ENCODE measurements at places on chromosomes 7 and 10.
A peak's percentile ranks its signal among the peaks of the same experiment; 100 is the strongest.

GRCh38 chr10:103750836-103751235 is 104.5 kb downstream of the SH3PXD2A start:
- no peak for DNase-seq

DNA sequence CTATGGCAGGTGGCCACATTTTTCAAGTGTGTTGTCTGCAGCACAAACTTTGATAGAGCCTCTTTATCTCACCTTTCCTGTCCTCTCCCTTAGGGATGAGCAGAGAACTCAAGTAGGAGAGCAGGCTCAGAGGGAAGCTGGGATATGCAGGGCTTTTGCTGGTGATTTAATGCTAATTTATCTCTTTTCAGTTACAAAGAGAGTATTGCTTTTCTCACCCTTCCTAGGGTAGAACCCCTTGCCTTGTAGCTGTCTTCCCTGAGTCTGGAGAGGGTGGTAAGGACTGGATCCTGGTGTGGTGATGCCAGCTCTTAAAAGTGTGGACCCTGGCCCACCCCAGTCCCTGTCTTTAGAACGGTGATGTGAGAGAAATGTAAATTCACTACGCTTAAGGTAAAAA is 1061.4 kb downstream of the TYW1 start:
- DNase-seq, result no peak

- DNase-seq, result no peak
Observed at GRCh38 chr10:72810976-72811375, 82.6 kb upstream of the OIT3 start.

- DNase-seq, result no peak
Observed at GRCh38 chr10:3654980-3655379, 130.0 kb downstream of the KLF6 start.

- peak; percentile 71 for DNase-seq
Observed at GRCh38 chr10:76303682-76304316, 872.4 kb downstream of the LRMDA start.

DNA sequence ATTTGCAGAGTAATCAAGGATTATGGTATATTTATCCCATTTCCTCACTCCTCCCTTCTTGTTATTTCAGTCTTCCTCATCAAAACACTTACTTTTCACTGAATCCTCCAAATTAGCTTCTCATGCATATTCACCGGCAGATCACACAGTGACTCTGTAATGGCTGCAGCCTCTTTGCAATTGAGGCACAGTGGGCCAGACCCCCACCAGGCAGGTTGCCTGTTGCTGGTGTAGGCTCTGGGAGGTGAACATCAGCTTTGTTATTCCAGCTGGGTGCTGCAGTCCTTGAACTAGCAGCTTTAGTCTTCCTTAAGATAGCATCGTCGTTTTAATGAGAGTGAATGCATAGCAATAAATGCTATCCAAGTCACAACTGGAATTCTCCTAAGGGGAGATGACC is 449.3 kb downstream of the CNTNAP2 start:
- DNase-seq, result no peak

GRCh38 chr7:155534691-155535090 is 11.7 kb downstream of the CNPY1 start:
- DNase-seq, result no peak

GRCh38 chr10:19958787-19959186 is 142.6 kb downstream of the PLXDC2 start:
- DNase-seq, result no peak

- no peak for DNase-seq
Observed at GRCh38 chr7:114658216-114658615, 243.6 kb downstream of the FOXP2 start.

All from HFFc6 (cell line).